ENCODE measurements at places on chromosomes 7 and 10.

GRCh38 chr10:130111113-130111851, 652 bp upstream of the C10orf143 start:
- peak; percentile 92 for DNase-seq

DNA sequence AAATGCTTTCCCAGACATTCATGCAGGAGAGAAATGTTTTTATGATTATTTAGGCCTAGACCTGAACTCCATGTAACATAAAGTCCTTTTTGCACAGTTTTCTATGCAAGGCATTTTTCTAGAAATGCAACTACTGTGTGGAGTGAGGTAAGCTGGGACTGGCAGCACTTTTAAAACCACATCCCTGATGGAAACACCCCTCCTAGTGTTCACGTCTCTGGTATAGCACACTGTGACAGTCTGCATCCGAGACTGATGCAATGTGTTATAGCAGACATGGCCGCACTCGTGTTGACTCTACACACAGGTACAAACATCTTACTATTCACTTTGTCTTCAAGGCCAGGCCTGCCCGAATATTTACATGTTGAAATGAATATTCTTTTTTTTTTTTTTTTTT, 19.3 kb upstream of the ERCC6 start:
- no peak for DNase-seq

GRCh38 chr7:50768485-50769474, 13.9 kb downstream of the GRB10 start:
- no peak for DNase-seq

DNA sequence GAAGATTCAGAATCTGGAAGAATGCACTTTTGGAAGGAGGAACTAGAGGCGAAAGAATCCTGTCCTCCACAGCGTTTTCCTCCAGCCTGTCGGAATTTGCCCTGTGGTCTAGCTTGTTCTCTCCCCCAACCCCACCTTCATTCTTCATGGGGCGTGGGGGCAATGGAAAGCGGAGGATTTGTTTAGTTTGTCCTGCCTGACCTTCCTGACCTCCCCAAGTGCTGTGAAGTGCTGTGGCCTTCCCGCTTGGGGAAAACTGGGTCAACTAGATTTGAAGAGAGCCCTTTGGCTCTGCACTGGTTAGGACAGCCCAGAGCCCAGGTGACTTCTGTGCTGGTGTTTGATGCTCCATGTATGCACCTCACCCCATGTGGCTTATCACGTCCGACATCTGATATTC, 49.1 kb downstream of the GATA3 start:
- DNase-seq: no peak

DNA sequence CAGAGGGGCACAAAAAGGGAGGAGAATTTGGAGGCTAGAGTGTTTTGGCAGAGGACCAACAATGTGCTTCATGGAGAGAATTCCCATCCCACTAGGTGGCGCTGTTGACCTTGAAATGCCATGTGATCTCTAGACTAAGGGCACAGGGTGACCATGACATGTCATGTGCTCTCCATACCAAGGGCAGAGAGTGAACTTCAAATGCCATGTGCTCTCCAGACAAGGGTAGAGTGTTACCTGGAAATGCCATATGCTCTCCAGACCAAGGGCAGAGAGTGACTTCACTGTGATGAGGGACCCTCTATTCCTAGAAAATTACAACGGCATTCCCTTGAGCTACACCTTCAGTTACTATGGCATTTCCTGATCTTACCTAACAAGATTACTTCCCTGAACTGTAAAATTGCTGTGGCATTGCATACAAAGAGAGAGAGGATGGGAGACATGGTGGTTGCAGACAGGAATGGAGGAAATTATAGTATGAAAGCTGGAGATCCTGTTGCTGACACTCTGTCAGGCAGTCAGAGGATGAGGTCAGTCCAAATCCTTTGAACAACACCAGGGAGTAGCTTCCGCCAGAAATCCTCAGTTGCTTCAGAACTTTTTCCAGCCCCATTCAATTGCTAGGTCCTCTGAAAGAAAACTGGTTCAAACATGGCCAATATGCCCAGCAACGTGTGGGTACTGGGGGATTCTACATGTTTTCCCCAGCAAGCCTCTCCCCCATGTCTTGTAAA, 60.9 kb upstream of the ACSM6 start:
- peak; percentile 50 for DNase-seq

DNA sequence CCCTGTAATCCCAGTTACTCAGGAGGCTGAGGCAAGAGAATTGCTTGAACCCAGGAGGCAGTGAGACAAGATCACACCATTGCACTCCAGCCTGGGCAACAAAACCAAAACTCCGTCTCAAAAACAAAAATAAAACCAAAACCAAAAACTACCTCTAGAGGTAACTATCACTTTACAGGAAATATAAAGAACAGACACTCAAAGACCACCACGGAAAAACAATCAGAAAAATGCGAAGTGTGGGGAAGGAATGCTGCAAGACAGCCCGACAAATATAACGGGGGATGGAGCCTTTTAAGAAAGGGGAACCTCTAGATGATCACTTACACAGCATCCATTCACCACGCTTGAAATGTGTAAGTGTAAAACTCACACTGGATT, 4.3 kb downstream of the HNRNPF start:
- DNase-seq: no peak

- DNase-seq: no peak
Observed at GRCh38 chr7:106485031-106485551, 175.9 kb downstream of the CCDC71L start.

Data from stimulated activated CD4-positive, alpha-beta T cell treated with anti-CD3 and anti-CD28 coated beads, Interleukin-12 subunit alpha, Interleukin-12 subunit beta, amount 100 ng/mL, for 24 hours (primary cell).